ENCODE measurements at places on chromosomes 12 and 14.
A peak's percentile ranks its signal among the peaks of the same experiment; 100 is the strongest.

DNA sequence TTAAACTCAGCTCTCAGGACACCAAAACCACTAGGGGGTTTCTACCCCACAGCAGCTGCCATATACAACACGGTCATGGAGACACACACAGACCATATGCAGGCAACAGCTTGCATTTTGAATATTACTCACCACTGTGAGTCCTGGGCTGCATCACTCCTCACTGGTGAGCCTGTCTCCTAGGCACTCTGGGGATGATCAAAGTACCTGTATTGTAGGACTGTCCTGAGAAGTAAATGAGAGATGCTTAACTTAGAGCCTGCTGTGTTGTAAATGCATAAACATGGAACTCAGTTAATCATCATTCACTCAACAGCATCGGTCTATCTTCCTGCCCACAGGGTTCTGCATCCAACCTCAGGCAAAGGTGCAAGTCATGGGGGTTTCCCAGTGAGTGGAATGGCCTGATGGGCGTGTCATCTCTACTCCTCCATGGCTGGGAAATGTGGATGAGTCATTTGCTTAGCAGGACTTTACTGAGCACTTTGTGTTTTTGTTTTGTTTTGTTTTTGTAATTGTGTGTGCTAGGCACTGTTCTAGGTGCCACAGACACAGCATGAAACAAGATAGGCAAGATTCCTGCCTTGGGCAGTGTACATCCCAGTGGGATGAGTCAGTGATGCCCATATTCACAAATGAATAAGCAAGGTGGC lies 1141.2 kb upstream of the TMEM132C start:
- DNase-seq = no peak

GRCh38 chr12:123034865-123035264 lies 54.4 kb downstream of the ARL6IP4 start:
- no peak for DNase-seq

- no peak for DNase-seq
These were observed 159.2 kb downstream of the SYT1 start for GRCh38 chr12:79023784-79024183.

DNA sequence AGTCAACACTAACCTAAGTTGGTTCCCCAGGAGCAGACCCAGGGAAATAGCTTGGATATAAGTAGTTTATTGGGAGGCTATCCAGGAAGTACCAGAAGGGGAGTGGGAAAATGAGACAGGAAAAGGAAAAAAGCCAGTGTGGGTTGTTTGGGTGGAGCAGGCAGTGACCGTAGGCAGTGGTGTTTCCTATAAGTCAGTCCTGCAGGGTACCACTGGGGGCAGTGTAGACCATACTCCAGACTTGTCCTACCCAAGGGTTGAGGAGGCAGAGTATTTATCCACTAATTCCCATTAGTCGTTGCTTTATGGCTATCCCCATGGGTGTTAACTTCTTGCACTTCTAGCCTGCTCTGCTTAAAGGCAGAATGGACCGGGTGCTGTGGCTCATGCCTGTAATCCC lies 6.4 kb upstream of the CCDC60 start:
- DNase-seq = peak; percentile 29

GRCh38 chr14:89957791-89958190 lies 2.1 kb downstream of the TDP1 start:
- no peak for DNase-seq

DNA sequence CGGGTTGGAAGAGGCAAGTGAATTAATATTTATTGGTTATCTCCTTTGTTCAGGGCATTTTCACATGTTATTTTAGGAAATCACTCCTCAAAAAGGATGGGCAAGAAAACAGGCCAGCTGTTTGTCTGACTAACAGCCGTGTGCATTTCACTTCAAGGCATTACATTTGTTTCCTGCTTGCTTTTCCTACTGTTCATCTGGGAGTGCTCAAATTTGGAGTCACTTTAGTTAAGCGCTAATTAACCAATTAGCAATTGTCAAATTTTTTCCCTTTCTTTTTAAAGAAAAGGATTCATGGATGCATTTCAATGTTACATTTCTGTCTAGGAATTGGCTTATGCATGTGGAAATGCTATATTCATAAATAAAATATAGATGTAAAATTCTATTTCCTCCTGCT lies 415.9 kb downstream of the NELL2 start:
- DNase-seq = no peak

DNA sequence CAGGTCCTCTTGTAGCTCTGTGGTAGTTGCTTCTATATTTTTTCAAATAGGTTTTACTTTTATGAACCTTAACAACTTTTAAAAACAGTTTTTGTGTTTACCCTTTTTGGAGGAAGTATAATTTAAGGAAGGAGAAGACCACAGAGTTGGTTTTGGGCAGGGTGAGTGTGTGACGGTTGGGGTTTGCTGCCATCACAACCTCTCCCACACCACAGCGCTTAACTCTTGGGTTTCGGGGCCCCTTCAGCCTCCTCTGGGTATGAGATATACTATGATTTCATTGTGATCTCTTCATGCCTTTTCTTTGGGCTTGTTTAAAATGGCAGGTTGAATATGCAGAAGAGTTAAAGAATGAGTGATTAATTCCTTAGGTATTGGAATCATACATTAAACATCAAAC lies 228.7 kb upstream of the CRY1 start:
- DNase-seq = peak; percentile 26

Measured in stomach (tissue), 19 donors.